ENCODE measurements at places on chromosomes 1 and 21.
A peak's percentile ranks its signal among the peaks of the same experiment; 100 is the strongest.

DNA sequence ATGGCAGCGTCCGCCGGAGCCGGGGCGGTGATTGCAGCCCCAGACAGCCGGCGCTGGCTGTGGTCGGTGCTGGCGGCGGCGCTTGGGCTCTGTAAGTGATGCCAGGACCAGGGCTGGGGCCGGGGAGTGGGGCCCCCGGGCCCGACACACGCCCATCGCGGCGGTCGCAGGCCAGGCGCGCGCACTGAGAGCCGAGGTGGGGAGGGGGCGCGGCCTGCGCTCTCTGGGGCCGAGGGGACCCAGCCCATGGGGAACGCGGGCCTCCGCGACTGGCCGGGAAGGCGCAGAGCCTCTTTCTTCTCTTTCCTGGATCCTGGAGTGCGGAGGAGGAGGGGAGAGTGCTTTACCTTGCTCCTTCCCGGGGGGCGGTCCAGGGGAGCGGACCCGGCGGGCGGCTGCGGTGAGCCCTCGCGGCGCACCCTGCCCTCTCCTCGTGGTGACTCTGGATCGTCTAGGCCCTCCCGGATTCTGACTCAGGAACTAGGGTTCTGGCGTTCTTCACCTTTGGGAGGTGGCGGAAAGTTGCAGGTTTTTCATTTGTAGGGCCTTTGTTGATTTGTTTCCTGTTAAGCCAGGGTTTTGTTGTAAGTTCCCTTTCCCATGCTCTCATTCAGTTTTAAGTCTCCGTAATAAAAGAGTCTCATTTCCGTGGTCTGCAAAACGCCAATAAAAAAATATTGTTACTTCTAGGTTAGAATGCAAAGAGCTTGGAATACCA, 529 bp downstream of the MPZL1 start:
- DNase-seq = no peak

DNA sequence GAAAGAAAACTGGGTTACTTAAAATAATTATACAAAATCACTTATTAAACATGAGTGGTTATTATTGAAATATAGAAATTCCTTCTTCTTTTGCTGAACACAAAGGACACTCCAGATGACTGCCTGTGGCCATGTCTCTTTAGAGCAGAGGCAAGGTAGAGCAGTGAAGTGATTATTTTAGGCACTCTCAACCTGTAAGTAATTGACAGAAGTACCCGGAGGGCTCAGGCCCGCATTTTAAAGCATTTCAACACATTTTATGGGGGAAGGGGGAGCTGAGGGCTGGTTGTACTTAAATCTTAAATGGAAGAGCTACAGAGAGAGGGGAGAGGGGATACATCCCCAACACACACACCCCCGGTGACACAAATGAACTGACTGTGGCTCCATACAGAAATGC, 10.2 kb downstream of the OSCP1 start:
- DNase-seq = no peak

DNA sequence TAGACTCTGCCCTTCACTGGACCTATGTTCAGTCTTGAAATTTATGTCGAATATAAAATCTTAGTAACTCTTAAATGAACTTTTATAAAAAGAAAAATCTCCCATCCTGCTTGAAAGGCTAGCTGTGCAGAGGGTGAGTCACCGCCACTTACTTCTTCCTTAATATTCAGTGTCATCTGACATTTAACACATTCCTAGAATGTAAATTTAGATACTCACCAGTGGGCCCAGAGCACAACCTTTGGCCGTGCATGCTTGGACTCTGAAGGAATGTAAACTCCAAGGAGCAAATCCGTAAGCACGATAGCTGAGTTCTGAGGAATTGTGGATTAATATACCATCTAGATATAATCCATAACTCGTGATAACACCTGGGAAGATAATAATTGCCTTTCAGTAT, 403.3 kb downstream of the KCTD3 start:
- peak; percentile 24 for DNase-seq

- no peak for DNase-seq
Measured at GRCh38 chr1:154129391-154129970, 25.4 kb downstream of the NUP210L start.

- DNase-seq = no peak
Measured at GRCh38 chr1:236035681-236036101, 29.2 kb downstream of the NID1 start.

DNA sequence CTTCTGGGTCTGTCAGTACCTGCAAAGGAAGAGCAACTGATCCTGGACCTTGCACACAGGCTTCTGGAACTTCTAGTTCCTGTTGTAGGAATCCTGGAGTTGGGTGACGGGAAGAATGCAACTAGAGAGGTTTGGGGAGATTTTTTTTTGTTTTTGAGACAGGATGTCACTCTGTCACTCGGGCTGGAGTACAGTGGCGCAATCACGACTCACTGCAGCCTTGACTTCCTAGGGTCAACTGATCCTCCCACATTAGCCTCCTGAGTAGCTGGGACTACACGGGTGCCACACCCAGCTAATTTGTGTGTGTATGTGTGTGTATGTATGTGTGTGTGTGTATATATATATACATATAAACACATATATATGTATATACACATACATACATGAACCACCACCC, 18.8 kb downstream of the ENTREP3 start:
- DNase-seq = no peak

DNA sequence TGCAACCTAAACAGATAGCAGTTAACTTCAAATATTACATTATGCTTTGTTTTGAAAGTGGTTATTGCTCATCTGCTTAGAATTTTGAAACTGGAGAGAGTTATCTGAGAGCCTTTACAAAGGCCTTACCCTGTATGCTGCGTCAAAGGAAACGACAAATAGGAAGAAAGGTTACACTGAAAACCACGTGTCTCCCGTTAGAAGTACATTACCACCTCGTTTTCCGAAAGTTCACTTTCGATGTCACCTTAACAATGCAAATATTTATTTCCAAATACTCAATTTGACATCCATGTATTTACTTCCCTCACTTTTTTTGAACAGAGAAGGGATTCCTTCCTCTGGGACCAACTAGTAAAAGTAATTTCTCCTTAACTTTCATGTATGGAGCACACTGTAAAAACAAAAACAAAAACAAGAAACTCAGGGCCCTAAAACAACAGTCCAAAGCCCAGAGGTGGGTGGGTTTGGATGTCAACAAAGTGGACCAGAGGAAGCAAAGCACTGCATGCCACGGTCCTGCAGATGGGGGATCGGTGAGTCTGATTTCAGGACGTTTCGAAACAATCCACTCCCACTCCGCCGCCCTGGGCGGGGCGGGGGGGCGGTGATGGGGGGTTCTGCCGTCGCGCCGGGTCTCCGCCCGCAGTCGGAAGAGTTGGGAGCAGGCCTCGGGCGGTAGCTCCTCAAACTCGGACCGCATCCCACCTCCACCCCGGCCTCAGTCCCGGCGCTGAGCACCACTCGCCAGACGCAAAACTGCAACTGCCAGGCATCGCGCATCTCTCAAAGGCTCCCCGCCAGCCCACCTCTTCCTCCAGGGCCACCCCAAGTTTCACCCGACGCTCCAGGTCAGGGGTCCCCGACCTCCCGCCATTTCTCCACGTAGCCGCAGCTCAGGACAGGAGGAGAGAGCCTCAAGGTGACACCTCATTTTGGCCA, 841 bp downstream of the ADSS2 start:
- DNase-seq = peak; percentile 38

Data from foreskin melanocyte (primary cell).